Cortex of kidney (tissue), 1 donor: ENCODE measurements at places on chromosomes 5 and 9.

- no peak for DNase-seq
These were observed 68.5 kb downstream of the GHR start for GRCh38 chr5:42491699-42492098.

- no peak for DNase-seq
These were observed 30.7 kb downstream of the EXOC3 start for GRCh38 chr5:473551-474192.

- no peak for DNase-seq
These were observed 153.1 kb downstream of the CCDC192 start for GRCh38 chr5:127856292-127856691.

- DNase-seq: no peak
These were observed 2.6 kb downstream of the LURAP1L start for GRCh38 chr9:12777121-12778022.

DNA sequence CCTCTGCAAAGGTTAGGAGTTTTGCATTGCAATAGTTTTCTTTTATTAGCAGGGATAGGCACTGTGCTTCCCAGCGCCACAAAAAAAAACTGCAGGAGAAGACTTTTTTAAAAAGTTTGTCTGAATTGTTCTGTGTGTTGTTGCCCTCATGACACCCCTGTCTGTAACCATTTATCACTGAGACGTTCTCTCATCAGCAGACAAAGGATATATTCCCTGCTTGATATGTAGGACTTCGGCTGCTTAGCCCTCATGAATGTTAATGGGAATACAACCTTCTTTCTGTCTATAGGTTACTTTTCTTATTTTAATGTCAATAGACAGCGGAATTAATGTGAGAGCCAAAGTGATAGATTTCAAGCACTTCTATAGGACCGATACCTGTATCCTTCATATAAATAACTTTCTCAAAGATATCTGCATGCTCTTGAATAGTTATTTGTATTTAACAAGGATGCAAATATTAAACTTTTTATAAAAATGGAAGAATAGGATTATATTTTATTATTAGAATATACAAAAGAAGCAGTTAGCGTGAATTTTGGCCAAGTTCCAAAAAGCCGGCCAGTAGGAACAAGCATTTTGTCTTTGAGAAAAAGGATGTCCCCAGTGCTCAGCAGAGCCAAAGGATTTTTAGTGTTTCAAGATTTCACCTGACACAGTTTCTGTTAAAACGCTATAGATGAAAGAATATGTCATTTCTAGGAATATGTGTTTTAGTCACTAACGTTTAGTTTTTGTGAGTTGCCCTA lies 1.5 kb upstream of the LYSMD3 start:
- DNase-seq: no peak

DNA sequence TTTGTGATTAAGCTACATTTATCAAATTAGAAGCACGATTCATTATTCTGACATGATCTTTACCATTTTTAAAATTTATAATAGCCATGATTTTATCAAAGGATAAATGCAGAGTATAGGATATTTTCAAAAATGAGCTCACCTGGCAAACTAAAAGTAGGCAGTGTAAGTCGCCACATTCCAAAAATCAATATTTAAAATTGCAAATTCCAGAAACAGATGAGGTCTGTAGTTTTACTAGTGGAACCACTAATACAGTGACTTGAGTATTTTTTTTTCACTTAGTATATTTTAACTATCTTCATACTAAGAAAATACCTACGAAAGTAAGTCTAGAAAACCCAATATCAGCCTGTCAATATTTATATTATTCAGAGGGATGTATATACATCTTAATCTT lies 164.2 kb downstream of the PDE4D start:
- DNase-seq: no peak

GRCh38 chr9:115625251-115625650 lies 507.3 kb upstream of the TNC start:
- DNase-seq: no peak

GRCh38 chr5:10102706-10103497 lies 146.8 kb downstream of the ATPSCKMT start:
- no peak for DNase-seq

GRCh38 chr9:129863059-129863690 lies 27.9 kb downstream of the USP20 start:
- no peak for DNase-seq

DNA sequence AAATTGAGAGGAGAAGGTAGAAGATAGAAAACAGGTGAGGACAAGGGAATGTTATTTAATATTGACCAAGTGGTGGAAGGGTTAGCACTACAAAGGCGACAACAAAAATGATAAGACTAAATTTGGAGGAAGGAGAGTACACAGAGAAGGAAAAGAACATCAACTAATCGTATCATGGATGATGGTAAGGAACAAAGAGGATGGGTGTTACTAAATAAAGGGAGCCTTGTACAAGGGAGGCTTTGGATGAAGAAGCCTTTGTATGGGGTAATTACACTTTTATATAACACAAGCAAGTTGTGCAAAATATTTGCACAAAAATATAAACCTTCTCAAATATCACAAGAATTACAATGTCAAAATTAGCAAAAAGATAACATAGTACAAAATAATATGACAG lies 125.7 kb downstream of the ZNF608 start:
- no peak for DNase-seq

DNA sequence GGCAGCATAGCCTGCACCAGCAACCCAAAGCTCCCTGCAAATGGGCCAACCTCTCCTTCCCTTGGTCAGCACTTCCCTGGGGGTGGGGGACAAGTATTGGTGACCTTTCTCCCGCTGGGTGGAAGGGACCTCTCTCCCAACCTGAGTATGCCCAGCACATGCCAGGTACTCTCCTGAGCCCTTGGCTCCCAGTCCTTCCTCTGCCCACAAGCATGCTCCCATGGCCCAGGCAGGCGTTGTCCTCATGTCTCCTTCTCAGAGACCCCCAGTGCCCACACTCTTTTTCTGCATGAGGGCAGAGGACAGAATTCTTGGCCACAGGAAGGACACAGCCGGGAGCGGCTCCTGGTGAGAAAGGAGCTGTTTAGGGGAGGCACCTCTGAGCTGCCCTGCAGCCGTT lies 60.3 kb downstream of the PHF2 start:
- DNase-seq: no peak

DNA sequence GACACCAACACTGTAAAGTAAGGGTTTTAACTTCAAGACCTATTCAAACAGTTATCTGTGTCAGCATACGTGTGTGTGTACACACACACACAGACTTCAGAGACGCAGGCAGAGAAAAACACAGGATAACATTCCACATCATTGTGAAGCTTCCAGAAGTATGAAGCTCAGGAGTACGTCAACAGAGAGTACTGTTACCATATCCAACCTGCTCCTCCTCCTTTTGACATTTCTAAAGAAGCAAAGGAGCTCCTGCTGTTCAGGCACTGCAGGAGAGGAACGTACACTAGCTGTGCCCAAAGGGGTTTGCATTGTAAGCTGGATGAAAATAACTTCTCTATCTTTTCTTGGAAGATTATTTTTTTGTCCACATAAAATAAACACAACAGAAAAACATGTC lies 180.7 kb downstream of the MEF2C start:
- no peak for DNase-seq

DNA sequence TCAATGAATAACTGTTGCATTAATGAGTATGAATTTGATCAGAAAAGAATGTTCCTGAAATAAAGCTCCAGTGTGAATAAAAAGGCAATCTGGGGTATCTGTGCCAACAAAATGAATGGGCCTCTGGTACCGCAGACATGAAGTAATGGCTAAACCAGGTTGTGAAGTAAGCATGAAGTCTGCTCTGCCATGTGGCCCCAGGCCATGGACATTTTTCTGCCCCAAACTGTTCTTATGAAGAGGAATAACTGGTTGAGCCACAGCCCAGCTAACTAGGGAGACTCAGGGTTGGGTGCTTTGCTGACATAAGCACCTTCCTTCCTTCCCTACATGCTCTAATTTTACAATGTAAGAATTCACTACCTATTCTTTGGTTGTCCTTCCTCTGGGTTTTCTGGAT lies 147.4 kb upstream of the LRRTM2 start:
- DNase-seq: no peak

GRCh38 chr5:132103332-132103951 lies 29.9 kb downstream of the CSF2 start:
- DNase-seq: no peak

DNA sequence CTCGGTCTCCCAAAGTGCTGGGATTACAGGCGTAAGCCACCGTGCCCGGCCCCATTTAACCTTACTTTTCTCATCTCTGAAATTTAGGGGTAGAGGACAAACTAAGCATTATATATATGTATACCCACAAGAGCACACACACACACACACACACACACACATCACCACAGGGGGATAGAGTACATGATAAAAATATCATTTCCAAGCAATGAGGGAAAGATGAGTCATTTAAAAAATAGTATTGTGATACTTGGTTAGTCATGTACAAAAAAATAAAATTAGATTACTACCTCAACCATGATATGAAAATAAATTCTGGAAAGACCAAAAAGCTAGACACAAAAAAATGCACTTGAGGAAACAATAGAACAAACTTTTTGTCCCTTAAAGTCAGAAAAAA lies 67.2 kb downstream of the CDH18 start:
- no peak for DNase-seq

DNA sequence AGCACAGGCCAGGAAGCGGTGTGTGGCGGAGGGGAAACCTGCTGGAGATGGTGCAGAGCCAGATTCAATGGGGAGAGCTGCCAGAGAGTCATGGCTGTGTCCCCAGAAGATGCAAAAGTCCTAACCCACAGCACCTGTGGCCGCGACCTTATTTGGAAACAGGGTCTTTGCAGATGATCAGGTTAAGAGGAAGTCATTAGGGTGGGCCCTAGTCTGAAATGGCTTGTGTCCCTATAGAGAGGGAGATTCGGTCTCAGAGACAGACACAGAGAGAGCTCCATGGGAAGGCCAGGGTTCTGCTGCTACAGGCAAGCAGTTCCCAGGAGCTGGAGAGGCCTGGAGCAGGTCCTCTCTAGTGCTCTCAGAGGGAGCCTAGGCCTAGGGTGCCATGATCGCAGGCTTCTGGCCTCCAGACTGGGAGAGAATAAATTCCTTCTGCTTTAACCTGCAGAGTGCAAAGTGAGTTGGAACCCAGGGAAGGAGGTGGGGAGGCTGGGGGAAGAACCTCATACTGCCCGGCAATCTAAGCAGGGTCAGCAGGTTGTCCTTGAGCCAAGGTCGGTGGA lies 1.9 kb upstream of the LPCAT1 start:
- no peak for DNase-seq

- no peak for DNase-seq
These were observed 65.0 kb downstream of the PKD2L2 start for GRCh38 chr5:137954131-137954879.

GRCh38 chr5:132480546-132480892 lies 10.1 kb downstream of the IRF1 start:
- DNase-seq: no peak

DNA sequence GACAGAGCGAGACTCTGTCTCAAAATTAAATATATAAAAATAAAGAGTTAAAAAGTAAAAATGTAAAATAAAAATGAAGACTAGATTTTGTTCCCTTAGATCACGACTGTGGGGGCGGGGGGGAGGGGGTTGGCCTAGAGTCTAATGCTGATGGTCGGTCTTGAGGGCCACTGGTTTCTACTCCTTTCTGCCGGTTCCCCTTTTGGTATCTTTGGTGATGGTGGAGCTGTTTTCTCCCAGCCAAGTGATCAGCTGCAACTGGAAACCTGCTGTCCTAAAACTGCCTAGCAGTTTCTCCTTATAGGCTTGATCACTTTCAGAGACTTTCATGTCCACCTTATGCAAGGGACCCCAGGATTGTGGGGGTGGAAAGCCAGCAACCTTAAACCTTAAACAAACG lies 1.1 kb downstream of the SRD5A1 start:
- no peak for DNase-seq

GRCh38 chr9:120481846-120482245 lies 98.1 kb downstream of the CDK5RAP2 start:
- DNase-seq: no peak

DNA sequence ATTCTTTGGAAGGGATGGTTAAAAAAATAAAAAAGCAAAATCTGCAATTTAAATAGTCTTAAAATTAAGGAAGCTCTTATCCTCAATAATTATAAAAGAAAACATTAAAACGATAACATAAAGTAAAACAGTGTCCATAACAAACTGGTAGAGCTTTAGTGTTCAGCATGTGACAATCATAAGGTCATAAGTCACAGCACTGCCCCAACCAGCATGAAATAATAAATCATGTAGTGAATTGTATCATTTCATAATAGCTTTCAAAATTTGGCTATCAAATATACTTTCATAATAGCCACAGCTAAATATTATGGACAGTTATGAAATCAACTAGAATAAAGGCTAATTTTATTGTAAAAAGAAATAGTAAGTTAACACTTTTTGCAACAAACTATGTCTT lies 10.0 kb downstream of the NR3C1 start:
- DNase-seq: no peak

- DNase-seq: no peak
These were observed 32.8 kb upstream of the SEMA4D start for GRCh38 chr9:89530726-89531125.

DNA sequence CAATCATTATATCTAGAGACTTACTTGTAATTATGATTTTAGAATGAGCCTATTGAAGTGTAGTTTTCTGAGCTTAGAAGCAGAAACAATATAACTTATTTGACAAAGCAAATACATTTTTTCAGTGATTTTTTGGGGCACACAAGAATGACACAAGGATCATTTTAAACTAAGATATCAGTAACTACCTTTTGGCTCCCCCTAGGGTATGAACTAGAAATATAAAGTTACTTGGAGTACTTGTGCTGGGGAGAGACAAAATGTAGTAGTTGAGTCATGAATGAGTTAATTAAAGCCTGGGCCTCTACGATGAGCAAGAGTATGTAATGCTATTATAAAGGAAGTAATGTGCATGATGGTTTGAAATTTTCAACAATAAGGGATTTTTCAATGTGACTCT lies 1244.1 kb upstream of the ACO1 start:
- no peak for DNase-seq

GRCh38 chr5:102801371-102801770 lies 46.3 kb downstream of the PAM start:
- DNase-seq: no peak

- DNase-seq: no peak
These were observed 92.3 kb upstream of the SPATA31C2 start for GRCh38 chr9:88230612-88231011.

DNA sequence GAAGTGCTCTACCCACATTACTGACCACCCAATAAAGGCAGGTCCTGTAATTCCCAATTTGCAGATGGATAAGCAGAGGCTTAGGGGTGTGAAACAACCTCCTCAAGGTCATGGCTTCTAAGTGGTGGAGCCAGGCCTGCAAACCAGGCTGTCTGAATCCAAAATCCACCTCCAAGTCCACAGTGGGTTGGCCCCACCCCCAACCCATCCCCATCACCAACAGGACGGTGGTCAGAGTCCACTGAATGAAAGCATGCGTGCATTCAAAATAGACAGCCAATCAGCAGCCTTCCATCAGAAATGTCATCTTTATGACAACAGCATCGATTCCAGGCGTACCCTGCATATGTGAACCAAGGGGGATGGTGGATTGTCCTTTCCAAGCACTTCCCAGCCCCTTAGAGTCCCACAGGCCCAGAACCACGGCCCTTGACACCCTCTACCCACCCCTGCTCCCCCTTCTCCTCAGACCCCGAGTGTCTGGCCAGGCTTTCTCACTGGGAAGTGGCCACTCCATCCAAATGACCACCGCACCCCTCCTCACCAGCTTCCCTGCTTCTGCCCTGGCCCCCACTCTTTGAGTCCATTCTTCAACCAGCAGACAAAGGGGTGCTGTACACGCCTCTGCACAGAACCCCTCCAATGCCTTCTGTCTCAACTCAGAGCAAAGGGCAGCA lies 133.1 kb downstream of the KCNIP1 start:
- DNase-seq: no peak
